ENCODE measurements at places on chromosomes 3 and 15. TPM values are rescaled to one million over a fixed set of nuclear protein-coding genes. Genes with fewer than 3 reads are reported as not detected.

Gene SLC15A2
- 0.33 TPM for total RNA-seq

Gene TGM5
- total RNA-seq, result not detected

Gene PLSCR4
- 176 TPM for total RNA-seq

Gene CX3CR1
- not detected for total RNA-seq

Gene ARHGEF26
- 0.65 TPM for total RNA-seq

Gene GCSAM
- total RNA-seq, result not detected

Gene PRR20G
- not detected for total RNA-seq

Gene FBXO40
- not detected for total RNA-seq

Gene TMEM108
- total RNA-seq, result 0.10 TPM

Gene EHHADH
- 1.6 TPM for total RNA-seq

Gene VWA5B2
- total RNA-seq, result 0.10 TPM

Gene TTC21A
- total RNA-seq, result 3.6 TPM

Gene ALDH1A3
- total RNA-seq, result 38.6 TPM

Gene METTL6
- total RNA-seq, result 21.2 TPM

Gene UMPS
- 24.1 TPM for total RNA-seq

Gene FBN1
- 127 TPM for total RNA-seq

Gene GMNC
- total RNA-seq, result 0.29 TPM

Gene FAM3D
- not detected for total RNA-seq

Gene LIPH
- not detected for total RNA-seq

Gene ASB14
- total RNA-seq, result not detected

Gene LRRC31
- not detected for total RNA-seq

Gene PPP1R14D
- not detected for total RNA-seq

Gene CKMT1A
- not detected for total RNA-seq

Gene GP5
- not detected for total RNA-seq

Gene HCLS1
- 34.3 TPM for total RNA-seq

Gene CLDN16
- total RNA-seq, result under 0.01 TPM
